ENCODE measurements at places on chromosomes 7 and 10. TPM values are rescaled to one million over a fixed set of nuclear protein-coding genes. Genes with fewer than 3 reads are reported as not detected.
A peak's percentile ranks its signal among the peaks of the same experiment; 100 is the strongest.

Gene ZNF467
- polyA plus RNA-seq = 6.0 TPM

Gene AZGP1
- polyA plus RNA-seq = 13.9 TPM

Gene AKR1E2
- polyA plus RNA-seq = 1.8 TPM

Gene FAM25C
- not detected for polyA plus RNA-seq

Gene ATOH7
- 1.4 TPM for polyA plus RNA-seq

Gene CELF2
- 14.9 TPM for polyA plus RNA-seq

Gene SLC18A2
- polyA plus RNA-seq = 0.72 TPM

Gene CXCL12
- polyA plus RNA-seq = 46.6 TPM

DNA sequence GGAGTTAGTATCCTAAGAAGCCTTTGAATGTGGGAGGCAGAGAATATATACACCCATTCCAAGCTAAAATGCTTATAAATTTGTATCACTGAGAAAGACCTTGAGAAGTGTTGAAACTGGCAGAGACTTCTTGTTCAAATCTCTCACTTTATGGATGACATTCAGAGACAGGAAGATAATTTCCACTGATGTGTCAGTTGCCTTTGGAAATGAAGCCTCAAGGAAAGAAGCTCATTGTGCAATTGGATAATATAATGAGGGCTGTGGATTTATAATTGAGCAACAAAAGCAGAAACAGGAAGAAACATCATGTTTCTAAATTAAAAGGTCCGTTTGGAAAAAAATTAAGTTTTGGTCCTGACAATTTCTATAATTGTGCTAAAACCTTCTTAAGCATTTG, 789.9 kb upstream of the IGFBP3 start:
- DNase-seq = no peak

- DNase-seq = no peak
Measured at GRCh38 chr7:15305002-15305600, 256.7 kb downstream of the AGMO start.

GRCh38 chr7:38300175-38300574, 26.7 kb upstream of the TARP start:
- DNase-seq = no peak

DNA sequence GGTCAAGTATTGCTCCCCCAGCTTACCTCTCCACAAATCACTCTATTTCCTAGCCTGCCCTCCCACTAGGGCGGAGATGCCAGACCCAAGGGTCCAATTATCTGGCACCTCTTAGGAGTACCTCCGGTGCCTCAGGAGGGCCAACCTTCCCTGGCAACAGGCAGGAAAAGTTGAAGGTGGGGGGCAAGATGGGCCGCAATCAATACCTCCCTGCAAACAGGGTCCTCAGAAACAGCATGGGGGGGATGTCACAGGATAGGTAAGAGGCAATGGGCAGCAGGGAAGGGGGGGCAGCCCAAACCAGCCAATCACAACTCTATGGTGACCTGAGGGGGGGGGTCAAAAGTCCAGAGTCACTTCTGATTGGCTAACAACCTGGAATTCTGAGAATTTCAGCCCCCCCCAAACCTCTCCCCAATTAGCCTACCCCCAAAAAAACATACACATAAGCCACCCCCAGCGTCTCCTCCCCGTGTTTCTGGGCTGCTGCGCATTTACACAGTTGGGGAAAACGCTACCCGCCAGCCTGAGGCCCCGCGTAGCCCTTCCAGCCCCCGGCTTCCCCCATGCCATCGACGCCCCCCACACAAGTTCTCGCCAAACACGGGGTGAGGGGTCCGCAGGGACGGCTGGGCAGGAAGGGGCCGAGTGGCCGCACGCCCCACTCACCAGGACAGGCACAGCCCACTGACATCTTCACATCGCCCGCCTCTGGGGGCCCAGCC, 589 bp downstream of the LDB1 start:
- peak; percentile 43 for DNase-seq

- peak; percentile 76 for DNase-seq
Measured at GRCh38 chr7:86978808-86979506, 80.5 kb downstream of the ELAPOR2 start.

DNA sequence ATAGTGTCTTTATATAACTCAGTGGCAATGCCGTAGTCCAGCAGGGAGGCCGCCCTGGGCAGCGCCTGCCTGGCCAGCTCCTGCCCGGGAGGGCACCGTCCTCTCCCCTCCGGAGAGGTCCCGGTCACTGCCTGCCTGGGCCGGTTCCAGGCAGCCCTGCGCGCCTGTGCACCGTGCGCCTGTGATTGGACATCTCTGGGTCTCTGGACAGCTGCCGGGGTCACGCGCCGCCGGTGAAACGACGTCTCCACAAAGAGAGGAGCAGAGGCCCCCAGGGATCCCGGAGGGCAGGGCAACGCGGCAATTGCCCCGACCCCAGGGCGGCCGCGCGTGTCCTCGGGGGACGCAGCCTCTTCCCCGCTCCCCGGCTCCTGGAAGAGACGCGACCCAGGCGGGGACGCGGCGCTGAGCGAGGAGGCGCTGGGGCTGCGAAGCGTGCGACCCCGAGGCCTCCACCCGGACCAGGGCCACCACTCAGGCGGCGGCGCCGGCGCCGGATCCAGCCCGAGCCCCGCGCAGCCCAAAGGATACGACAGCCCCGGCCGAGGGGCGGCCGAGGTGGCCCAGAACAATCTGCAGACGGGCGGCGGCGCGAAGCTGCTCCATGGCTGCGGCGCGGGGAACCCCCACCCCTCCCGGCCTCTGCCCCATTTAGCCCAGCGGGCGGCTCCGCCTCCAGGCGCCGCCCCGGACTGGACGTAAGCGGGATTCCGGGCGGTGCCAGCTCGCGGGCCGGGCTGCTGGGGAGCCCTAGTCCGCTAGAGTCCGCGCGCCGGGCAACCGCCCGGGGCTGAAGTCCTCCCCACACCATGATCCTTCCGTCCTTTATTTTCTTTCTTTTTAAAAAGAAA, at the start of gene PHYH:
PHYH (minus strand) TSS at position 628 of the 851 bp plus-strand sequence; CDS start at position 606, 22 bp downstream.
- peak; percentile 93 for DNase-seq

- DNase-seq = no peak
Measured at GRCh38 chr7:100629117-100629716, 12.1 kb downstream of the TFR2 start.

DNA sequence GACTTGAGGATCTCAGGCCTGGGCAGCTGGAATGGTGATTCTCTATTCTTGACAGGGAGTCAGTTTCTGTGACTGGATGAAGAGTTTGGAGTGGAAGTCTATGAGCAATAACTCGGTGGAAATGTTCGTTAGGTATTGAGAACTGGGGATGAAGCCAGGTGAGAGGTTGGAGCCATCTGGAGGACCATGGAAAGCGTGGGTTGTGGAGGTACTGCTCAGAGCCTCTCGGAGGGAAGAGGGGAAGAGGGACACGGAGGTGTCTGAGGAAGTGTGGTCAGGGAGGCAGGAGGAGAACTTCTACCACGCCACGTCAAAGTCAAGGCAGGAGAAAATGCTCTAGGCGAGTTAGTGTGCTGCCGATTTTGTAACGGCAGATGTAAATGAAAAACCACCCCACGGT, 430.7 kb downstream of the DPP6 start:
- no peak for DNase-seq

DNA sequence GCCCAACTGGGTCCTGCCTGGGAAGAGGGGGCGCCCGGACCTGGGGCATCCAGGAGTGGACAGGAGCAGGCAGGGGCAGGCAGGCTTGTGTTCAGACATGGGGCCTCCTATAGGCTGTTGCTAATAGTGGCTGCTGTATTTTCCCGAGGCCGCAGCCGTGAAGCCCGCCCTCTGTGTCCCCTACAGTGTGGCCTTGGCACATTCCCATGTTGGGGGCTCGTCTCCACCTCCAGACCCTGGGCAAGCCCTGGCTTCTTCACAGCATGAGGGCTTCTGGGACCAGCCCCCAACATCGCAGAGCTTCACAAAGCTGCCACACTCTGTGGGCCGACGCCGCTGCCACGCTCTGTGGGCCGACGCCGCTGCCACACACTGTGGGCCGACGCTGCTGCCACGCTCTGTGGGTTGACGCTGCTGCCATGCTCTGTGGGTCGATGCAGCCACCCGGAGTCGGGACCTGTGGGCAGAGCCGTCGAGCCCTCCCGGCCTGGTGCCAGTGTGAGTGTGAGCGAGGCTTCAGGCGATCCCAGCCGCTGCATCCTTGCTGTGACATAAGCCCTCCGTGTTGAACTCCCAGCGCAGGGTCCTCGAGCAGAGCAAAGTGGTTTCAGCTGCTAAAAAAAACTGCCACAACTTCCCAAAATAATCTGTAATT, 109.0 kb downstream of the INPP5A start:
- no peak for DNase-seq

DNA sequence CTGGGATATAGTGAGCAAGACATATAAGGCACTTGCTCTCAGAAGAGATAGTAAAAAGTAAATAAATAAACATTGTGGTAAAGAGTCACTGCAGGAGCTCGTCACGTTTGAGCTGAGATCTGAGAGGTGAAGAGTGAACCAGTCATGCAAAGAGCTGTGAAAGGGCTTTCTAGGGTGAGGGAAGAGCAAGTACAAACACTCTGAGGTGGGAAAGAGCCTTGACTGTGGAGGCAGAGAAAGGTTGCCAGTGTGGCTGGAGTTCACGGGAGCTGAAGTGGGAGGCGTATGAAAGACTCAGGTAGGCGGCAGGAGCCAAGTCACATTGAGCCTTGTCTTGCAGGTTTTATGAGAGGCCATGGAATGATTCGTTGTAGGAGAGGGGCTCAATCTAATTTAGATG, 141.0 kb downstream of the C1GALT1 start:
- DNase-seq = no peak

DNA sequence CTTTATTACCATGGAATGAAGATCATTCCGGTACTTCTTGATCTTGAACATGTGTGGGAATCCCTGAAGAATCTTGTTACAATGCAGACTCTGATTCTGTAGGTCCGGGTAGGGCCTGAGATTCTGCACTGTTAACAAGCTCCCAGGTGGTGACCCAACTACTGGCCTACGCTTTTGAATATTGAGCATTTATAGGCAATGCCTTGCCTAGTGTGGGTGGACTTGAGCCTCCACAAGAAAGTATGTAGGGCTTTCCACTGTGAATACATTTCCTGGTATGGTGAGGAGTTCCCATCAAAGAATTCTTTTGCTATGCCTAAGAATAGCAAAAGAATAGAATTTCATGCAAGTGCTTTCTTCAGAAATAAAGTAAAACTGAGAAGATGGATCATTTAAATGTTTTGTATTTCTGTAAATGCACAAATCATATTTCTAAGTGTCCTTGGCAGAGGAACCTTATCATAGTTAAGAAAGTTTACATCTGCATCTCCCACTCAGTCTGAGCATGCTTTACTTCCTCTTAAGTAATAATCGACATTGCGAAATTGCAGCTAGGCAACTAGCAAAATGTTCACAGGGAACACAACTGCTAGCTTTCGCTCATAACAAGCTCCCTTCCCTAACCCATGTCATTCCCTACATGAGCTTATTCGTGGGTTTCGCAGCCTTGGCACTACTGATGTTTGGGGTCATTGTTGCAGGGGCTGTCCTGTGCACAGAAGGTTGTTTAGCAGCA, 71.4 kb downstream of the AHR start:
- DNase-seq = peak; percentile 70

GRCh38 chr7:23470330-23471105, at the start of gene IGF2BP3:
Gene IGF2BP3, minus strand, starts transcription at chr7:23470491. Its CDS starts 381 bp downstream, at chr7:23470110.
- peak; percentile 97 for DNase-seq

- no peak for DNase-seq
Measured at GRCh38 chr10:49172061-49172776, 16.0 kb downstream of the TMEM273 start.

Data from large intestine (tissue), 12 donors.